Spleen (tissue), 13 donors: ENCODE measurements at places on chromosomes 11 and 22. TPM values are rescaled to one million over a fixed set of nuclear protein-coding genes. Genes with fewer than 3 reads are reported as not detected.

The OR8H3 gene
- polyA plus RNA-seq = not detected

- H3K27ac ChIP-seq = no peak overlapping the region
- H3K4me1 ChIP-seq = peaks cover 86% of the 10 kb centered on the region
- H3K27me3 ChIP-seq = no peaks in the 10 kb centered on the region
- no peak overlapping the region for H3K4me3 ChIP-seq
These were observed 7.1 kb upstream of the HMOX1 start for GRCh38 chr22:35373781-35374180.

DNA sequence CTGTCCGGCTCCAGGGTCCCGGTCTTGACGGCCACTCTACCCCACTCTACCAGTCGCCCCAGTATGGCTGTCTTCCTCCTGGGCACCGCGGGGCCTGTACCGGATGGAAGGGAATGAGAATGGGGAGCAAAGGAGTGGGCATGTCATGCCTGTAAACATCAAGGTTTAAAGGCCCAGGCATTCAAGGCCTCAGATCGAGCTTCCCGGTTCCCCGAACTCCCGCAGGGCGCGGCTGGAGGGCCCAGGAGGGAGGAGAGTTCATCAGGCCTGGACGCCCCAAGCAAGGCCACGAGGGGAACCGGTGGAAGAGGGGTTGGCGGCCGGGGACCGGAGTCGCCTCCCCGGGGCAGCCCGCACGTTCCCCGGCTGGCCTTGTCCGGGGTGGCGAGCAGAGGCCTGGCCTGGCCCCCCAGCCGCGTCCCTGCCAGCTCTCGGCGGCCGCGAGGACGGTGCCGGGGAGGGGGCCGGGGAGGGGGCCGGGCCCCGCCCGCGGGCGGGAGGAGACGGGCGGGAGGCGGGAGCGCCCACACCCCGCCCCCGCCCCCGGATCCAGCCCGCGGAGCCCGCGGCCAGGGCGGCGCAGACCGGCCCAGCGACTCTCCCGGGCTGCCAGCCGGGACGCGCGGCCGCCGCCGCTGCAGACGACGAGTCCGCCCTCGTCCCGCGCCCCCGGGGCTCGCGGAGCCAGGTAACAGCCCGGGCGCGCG, at the start of gene CDC42EP1:
Gene CDC42EP1 (plus strand): TSS at position 580 of the 707 bp plus-strand sequence. CDS start 5,870 bp downstream, outside the sequence.
- peak within 1 kb of the TSS; percentile 90 for H3K27ac ChIP-seq
- H3K36me3 ChIP-seq = no peaks in the 10 kb centered on the region
- peaks cover 17% of the 10 kb centered on the region for H3K27me3 ChIP-seq
- H3K4me1 ChIP-seq = peaks cover 63% of the 10 kb centered on the region
- no peak for DNase-seq

The SHANK2 gene
- 0.30 TPM for polyA plus RNA-seq

DNA sequence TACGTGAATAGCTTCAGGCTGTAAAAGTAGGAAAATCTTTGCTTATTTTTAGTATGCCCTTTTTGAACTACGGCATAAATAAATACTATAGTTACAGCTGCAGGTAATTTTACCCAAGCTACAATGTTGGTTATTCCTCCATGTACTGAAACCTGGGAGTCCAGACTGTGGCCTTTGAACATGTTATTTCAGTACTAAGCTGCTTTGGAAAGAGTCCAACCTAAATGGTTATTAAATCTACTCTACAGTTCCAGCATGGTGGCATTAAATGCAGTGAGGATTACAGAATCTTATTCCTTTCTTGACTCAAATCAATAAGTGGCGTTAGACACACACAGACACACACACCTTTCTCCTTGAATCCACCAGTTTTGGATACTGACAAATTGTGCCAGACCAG, 165.1 kb downstream of the MSANTD4 start:
- DNase-seq = no peak
- H3K4me1 ChIP-seq = no peaks in the 10 kb centered on the region
- no peaks in the 10 kb centered on the region for H3K27me3 ChIP-seq
- no peak overlapping the region for H3K4me3 ChIP-seq

The GUCY1A2 gene
- 0.59 TPM for polyA plus RNA-seq

The BACE1-AS gene
- polyA plus RNA-seq = 4.1 TPM

GRCh38 chr22:23085785-23086184, 15.5 kb downstream of the GNAZ start:
- H3K27ac ChIP-seq = no peak overlapping the region
- H3K4me3 ChIP-seq = no peak overlapping the region

DNA sequence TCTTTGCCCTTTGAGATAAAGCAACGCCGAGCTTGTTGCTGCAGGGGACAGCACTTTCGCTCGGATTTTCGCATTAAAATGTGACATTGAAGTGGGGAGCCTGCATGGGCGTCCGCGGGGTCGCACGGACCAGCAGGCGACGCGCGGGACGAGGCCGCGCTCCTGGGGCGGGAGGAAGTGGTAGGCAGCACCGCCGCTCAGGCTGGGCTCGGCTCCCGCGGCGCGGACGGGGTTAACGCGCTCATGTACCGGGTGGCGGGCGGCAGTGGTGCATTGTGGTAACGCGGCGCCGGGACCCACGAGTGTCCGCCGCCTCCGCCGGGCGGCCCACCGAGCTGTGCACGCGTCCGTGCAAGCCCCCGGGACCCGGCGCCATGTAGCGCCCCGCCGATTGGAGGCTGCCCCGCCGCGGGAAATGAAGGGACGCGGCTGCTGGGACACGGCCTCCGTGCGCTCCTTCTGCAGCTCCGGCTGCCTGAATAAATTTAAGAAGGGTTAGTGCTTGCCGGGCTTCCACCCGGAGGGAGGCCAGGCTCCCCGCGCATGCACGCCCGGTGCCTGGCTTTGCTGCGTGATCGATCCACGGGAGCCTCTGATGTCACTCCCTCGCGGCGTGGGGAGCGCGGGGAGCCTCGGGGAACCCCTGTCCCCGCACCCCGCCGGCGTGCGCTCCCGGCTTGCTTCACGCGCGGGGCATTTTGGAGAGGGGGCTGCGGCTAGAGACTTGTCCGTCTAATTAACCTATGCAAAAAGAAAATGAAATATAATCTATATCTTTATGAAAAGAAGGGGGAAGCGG, 127.7 kb downstream of the OSBP2 start:
- no peaks in the 10 kb centered on the region for H3K36me3 ChIP-seq
- H3K27me3 ChIP-seq = peaks cover 28% of the 10 kb centered on the region
- DNase-seq = no peak
- peak overlapping the region; percentile 24 for H3K4me3 ChIP-seq

GRCh38 chr11:83140691-83141455, 16.1 kb upstream of the PCF11 start:
- no peaks in the 10 kb centered on the region for H3K27me3 ChIP-seq
- H3K36me3 ChIP-seq = no peaks in the 10 kb centered on the region
- H3K27ac ChIP-seq = no peak overlapping the region
- no peak overlapping the region for H3K4me3 ChIP-seq
- no peak for DNase-seq

GRCh38 chr22:35547987-35548721, 7.5 kb downstream of the RASD2 start:
- H3K36me3 ChIP-seq = no peaks in the 10 kb centered on the region
- DNase-seq = no peak

- H3K27me3 ChIP-seq = peaks cover 66% of the 10 kb centered on the region
- DNase-seq = peak; percentile 69
- no peaks in the 10 kb centered on the region for H3K36me3 ChIP-seq
- no peak overlapping the region for H3K4me3 ChIP-seq
- peaks cover 56% of the 10 kb centered on the region for H3K4me1 ChIP-seq
These were observed 5.3 kb downstream of the NLRP6 start for GRCh38 chr11:283405-284104.

- no peak overlapping the region for H3K27ac ChIP-seq
- H3K4me3 ChIP-seq = no peak overlapping the region
These were observed 137.6 kb downstream of the MSANTD4 start for GRCh38 chr11:105884436-105884835.

The C22orf23 gene
- polyA plus RNA-seq = 0.16 TPM

DNA sequence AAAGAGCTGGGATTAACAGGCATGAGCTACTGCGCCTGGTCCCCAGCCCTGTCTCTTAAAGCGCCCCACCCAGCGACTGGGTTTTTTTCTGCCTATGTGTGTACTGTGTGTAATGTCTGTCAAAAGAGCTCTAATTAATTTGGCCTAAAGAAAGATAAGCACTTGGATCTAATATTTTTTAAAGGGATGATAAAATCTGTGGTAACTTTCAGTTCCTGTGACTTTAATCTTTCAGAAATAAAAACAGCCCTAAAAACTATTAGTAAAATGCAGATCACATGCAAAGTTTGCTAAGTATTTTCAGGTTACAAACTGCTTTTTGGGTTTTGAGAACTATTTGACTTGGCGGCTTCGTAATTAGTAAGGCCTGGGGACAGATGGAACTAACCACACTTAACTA, 1358.7 kb downstream of the LRRC4C start:
- H3K4me3 ChIP-seq = no peak overlapping the region
- H3K4me1 ChIP-seq = no peaks in the 10 kb centered on the region
- H3K36me3 ChIP-seq = no peaks in the 10 kb centered on the region
- H3K27ac ChIP-seq = no peak overlapping the region

GRCh38 chr11:108775324-108775723, 110.5 kb downstream of the DDX10 start:
- no peaks in the 10 kb centered on the region for H3K36me3 ChIP-seq
- no peaks in the 10 kb centered on the region for H3K4me1 ChIP-seq
- no peaks in the 10 kb centered on the region for H3K27me3 ChIP-seq
- no peak overlapping the region for H3K4me3 ChIP-seq
- DNase-seq = no peak
- H3K27ac ChIP-seq = no peak overlapping the region

DNA sequence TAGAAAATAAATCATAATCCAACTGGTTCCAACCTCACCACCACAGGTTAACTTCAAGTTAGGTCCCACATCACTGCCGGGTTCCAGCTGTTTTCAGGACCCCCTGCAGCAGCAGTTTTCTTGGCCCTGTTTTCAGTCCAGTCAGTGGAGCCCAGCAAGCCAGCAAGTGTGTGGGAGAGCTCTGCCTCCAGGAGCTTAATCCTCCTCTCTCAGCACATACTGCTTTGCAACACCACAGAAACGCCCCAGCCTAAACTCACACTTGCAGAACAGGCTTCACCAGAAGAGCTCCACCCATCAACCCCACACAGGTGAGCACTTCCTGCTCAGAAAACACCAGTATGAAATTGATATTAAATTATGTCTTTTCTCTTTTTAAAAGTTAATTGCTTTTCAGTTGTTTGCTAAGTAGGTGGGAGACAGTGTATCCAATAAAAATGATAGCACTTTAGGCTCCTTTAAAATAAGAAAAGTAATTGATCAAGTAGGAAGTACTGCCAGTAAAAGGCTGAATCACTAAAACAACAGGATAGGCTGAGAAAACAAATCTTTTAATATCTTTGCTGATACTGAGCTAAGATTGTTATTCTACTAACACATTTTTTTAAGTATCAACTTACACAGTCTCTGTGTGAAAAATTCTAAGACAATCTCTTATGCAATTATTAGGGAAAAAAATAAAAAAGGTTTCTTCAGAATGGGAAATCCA, 81.5 kb upstream of the TP53AIP1 start:
- no peak for DNase-seq
- no peaks in the 10 kb centered on the region for H3K27me3 ChIP-seq
- H3K4me1 ChIP-seq = peaks cover 9% of the 10 kb centered on the region
- no peak overlapping the region for H3K27ac ChIP-seq
- no peak overlapping the region for H3K4me3 ChIP-seq

- DNase-seq = no peak
- H3K4me1 ChIP-seq = peaks cover 9% of the 10 kb centered on the region
- no peak overlapping the region for H3K4me3 ChIP-seq
- no peak overlapping the region for H3K27ac ChIP-seq
- H3K27me3 ChIP-seq = no peaks in the 10 kb centered on the region
These were observed 18.3 kb downstream of the FADS3 start for GRCh38 chr11:61872935-61873565.

GRCh38 chr11:22192289-22192641, 620 bp upstream of the ANO5 start:
- H3K4me1 ChIP-seq = peaks cover 11% of the 10 kb centered on the region
- peaks cover 5% of the 10 kb centered on the region for H3K27me3 ChIP-seq
- H3K36me3 ChIP-seq = no peaks in the 10 kb centered on the region
- H3K4me3 ChIP-seq = peak overlapping the region; percentile 41
- DNase-seq = no peak

DNA sequence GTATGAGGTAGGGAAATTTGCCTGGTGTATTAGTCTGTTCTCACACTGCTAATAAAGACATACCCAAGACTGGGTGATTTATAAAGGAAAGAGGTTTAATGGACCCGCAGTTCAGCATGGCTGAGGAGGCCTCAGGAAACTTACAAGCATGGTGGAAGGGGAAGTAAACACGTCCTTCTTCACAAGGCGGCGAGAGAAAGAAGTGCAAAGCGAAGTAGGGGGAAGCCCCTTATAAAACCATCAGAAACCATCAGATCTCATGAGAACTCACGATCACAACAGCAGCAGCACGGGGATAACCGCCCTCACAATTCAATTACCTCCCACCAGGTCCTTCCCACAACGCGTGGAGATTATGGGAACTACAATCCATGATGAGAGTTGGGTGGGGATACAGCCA, 12.0 kb upstream of the RFPL2 start:
- no peak overlapping the region for H3K4me3 ChIP-seq
- no peaks in the 10 kb centered on the region for H3K4me1 ChIP-seq
- no peaks in the 10 kb centered on the region for H3K27me3 ChIP-seq
- no peak for DNase-seq
- no peaks in the 10 kb centered on the region for H3K36me3 ChIP-seq
- no peak overlapping the region for H3K27ac ChIP-seq

The TTC9C gene
- 27.8 TPM for polyA plus RNA-seq

DNA sequence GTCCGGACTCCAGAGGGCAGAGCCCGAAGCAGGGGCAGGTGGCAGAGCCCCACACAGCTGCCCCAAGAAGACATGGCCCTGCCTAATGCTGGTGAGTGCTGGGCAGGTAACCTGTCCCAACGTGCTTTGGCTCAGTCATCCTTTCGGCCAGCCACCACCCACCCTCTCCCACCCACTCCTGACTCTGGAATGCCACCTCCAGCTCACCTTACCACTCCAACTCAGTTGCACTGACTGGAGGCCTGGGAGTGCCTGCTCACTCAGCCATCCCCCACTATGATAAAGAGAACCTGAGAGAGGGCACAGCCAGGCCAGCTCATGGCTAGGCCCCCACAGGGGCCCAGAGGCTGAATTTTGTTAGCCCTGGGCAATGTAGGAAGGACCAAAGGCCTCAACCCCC, 53.8 kb upstream of the MPEG1 start:
- H3K27me3 ChIP-seq = no peaks in the 10 kb centered on the region
- peaks cover 35% of the 10 kb centered on the region for H3K4me1 ChIP-seq
- H3K36me3 ChIP-seq = no peaks in the 10 kb centered on the region
- no peak for DNase-seq
- no peak overlapping the region for H3K4me3 ChIP-seq

The BIRC3 gene
- polyA plus RNA-seq = 35.0 TPM

The SSRP1 gene
- polyA plus RNA-seq = 42.6 TPM

GRCh38 chr11:123325533-123325932, 104.5 kb upstream of the GRAMD1B start:
- H3K36me3 ChIP-seq = no peaks in the 10 kb centered on the region
- no peaks in the 10 kb centered on the region for H3K4me1 ChIP-seq
- H3K4me3 ChIP-seq = no peak overlapping the region
- DNase-seq = no peak
- no peak overlapping the region for H3K27ac ChIP-seq
- H3K27me3 ChIP-seq = peaks cover 8% of the 10 kb centered on the region

The PSMC3 gene
- polyA plus RNA-seq = 64.3 TPM
